ENCODE measurements at places on chromosomes 4 and X.

DNA sequence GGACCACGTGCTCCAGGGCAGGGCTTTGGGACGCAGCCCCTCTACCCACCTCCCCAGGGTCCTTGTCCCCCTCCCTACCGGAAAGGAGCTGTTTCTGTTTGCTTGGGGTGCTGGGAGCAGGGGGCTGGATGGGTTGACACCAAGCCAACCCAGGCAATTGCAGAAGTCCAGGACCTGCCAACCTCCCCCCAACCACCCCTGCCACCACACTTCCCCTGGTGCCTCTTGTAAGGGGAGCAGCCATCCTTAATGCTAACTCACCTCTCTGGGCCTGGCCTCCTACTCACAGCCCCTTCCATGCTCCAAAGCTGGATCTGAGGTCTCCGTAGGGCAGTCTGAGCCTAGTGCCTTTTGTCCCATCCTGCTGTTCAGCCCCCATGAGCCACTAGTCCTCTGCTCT is 631.9 kb downstream of the BCOR start:
- DNase-seq = no peak

DNA sequence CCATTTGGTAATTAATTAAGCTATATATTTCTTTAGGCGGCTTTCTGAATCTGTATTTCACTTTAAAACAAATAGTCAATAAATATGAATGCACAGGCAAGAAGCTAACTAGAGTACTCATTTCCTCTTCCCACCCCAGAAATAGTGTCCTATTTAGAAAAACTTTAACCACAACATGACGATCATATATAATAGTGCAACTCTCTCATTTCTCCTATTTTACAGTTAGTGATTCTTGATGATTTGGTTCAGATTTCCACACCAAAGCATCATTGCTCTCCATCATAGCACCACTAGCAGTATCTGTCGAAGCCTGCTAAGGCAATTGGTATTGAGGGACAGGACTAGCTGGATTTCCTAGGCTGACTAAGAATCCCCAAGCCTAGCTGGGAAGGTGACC is 184.0 kb upstream of the GALNTL6 start:
- no peak for DNase-seq

GRCh38 chr4:14410516-14410915 is 591.8 kb upstream of the CPEB2 start:
- no peak for DNase-seq

DNA sequence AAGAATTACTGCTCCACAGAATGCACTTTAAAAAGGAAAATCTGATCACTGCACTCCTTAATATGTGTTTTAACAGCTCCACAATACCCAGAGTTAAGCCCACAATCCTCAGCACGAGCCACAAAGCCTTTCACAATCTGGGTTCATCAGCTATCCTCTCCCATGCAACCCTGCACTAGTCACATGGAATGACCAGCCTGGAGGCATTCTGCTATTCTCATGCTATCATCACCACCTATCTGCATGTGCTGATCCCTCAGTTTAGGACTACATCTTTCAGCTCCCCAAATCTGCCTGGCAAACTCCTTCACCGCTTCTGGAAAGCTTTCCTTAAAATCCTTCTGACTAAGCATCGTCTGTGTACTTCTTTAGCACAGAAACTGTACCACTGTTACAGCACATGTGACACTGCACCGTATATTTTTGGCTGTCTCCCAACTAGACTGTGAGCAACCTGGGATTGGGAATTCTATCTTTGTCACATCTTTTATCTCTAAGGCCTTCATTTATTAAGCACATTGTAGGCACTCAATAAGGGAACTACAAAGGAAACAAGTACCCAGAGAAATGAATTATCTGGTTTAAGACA is 18.3 kb upstream of the EIF1AX start:
- no peak for DNase-seq

DNA sequence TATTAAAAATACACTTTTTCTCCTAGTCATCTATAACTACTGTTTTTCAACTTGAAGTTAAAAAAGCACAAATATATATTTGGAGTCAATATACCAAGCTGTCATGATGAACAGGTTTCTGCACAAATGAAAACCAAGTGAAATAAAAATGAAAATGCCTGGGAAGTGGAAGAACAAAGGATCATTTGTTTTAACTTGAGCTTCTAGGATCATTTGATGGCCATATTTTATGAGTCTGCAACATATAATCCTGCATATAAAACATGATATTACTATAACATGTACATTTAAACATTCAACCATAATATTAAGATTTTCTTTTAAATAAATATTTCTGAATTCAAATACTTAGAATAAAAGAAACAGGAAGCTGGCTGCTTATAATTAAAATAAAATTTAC is 8.5 kb upstream of the ARHGEF38 start:
- DNase-seq = no peak

GRCh38 chr4:140764785-140765392 is 8.7 kb upstream of the TBC1D9 start:
- DNase-seq = no peak

GRCh38 chrX:84318661-84319060 is 130.7 kb upstream of the RPS6KA6 start:
- no peak for DNase-seq

Data from midbrain (tissue), 1 donor.